NCI-H1694 treated with DMSO at 0.1 percent for 48 hours (cell line): ENCODE measurements at places on chromosomes 16 and 17.

- no peak for DNase-seq
Observed at GRCh38 chr17:16254773-16255400, 37.9 kb downstream of the PIGL start.

- DNase-seq, result no peak
Observed at GRCh38 chr17:39244016-39244599, 18.4 kb upstream of the STAC2 start.

- DNase-seq, result no peak
Observed at GRCh38 chr17:30808785-30809286, 15.7 kb downstream of the CRLF3 start.

- no peak for DNase-seq
Observed at GRCh38 chr17:60401819-60402218, 9.9 kb upstream of the USP32 start.

DNA sequence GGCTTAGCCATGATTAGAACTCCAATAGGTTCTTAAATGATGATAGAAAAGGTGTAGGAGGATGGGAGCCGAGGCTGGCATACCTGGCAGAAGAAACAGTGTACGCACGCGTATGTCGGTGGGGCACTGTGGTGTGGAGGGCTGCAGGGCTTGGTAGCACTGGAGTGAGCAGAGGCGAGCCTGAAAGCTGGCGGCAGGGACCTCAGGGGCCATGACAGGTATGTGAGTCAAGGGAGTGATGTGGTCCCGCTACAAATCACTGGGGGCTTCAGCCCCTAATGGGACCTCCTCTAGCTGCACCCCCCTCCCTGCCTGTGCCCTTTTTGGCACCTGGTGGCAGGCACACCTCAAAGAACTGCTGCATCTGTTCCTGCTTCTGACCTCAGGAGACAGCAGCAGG is 67.3 kb downstream of the RAI1 start:
- DNase-seq, result no peak

DNA sequence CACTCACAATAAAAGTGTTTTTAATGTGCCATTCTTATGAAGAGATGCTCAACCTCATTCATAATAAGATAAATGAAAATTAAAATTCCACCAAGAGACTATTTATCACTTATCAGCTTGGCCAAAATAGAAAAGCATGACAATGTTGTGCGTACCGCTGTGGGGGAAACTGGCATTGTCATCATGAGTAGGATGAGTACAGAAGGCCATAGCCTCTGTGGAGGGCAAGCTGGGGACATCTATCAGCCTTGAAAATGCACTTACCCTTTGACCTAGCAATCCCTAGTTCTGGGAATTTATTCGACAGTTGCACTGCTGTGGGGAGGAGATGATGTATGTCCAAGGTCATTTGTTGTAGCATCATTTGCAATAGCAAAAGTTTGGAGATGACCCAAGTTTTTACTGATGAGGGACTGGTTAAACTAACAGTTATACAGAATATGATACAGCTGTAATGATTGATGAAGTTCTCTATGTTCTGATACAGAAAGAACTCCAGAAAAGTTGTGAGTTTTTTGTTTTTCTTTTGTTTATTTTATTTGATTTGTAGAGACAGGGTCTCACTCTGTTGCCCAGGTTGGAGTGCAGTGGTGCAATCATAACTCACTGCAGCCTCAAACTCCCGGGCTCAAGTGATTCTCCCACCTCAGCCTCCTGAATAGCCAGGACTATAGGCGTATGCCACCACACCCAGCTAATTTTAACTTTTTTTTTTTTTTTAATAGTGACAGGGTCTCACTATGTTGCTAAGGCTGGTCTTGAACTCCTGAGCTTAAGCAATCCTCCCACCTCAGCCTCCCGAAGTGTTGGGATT is 13.7 kb upstream of the PRKCB start:
- DNase-seq, result no peak

GRCh38 chr17:16002708-16003260 is 3.2 kb downstream of the TTC19 start:
- DNase-seq, result no peak

GRCh38 chr17:12422651-12423050 is 243.0 kb upstream of the MYOCD start:
- peak; percentile 1 for DNase-seq

DNA sequence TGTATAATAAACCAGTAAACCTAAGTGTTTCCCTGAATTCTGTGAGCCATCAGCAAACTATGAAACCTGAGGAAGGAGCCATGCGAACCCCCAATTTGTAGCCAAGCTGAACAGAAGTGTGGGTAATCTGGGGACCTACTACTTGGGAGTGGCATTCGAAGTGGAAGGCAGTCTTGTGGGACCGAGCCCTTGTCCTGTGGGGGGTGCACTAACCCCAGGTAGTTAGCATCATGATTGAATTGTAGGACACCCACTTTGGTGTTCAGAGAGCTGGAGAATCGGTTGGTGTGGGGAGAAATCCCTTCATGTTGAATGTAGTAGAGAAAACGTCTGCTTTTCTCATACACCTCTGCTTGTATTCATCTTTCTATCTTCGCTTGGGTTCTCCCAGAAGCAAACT is 79.7 kb upstream of the CPHXL start:
- no peak for DNase-seq

DNA sequence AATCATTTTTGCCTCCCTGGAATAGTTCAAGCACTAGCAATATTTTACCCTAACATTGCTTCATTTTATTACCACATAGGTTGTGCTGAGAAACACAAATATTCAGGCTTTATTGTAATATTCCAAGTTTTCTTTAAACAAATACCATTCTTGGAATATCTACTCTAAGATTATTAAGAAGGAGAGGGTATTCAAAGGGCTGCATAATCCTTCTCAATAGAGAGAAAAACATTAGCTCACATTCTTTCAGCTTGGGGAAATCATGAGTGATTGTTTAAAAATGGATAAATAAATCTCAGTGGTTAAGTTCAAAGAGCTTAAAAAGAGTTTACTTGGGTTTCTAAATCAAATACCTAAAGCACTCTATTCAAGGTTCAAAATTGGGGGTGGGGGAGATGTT is 111.9 kb upstream of the CORO6 start:
- DNase-seq, result no peak

DNA sequence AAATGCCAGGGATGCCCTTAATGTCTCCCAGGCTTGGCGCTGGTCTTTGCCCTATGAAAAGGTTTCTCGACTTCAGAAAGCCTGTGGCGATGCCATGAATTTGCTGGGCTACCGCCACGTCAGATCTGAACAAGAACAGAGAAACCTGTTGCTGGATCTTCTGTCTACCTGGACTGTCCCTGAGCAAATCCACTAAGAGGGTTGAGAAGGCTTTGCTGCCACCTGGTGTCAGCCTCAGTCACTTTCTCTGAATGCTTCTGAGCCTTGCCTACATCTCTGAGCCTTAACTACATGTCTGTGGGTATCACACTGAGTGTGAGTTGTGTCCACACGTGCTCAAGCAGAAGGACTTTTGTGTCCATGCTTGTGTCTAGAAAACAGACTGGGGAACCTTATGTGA is 11.4 kb downstream of the CHST4 start:
- peak; percentile 34 for DNase-seq

GRCh38 chr17:5911919-5912318 is 158.3 kb upstream of the WSCD1 start:
- no peak for DNase-seq

- peak; percentile 75 for DNase-seq
Observed at GRCh38 chr17:13024526-13025257, 6.9 kb upstream of the ELAC2 start.

DNA sequence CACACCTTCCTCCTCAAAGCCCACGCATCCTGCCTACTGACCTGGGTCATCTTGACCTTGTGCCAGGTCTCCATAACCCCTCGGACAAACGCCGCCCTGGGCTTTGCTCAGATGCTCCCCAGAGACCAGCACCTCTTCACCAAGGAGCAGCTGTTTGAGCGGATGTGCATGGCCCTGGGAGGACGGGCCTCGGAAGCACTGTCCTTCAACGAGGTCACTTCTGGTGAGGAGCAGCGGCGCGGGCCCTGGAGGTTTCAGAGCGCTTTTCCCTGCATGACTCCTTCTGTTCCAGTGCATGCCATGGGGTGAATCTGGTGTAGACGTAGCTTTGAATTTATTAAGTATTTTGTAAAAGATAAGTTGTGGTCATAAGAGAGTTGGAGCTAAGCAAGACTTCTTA is 7.6 kb upstream of the RPL13 start:
- DNase-seq, result no peak

DNA sequence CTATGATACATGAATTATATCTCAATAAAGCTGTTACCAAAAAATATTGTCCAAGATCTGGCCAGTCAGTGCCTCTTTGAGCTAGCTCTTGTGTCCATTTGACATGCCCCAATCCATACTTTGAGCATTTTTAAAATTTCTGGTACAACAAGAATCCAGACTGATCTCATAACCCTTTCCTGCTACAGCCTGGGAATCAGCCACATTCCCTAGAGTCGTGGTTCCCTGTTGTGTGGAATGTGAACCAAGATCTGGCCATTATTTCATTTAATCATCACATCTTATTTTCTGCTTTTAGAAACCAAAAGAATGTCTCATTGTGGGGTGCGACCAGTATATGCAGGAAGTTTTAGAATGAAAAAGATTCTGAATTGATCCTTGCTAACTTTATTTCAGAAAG is 34.3 kb upstream of the RPRML start:
- DNase-seq, result no peak

- no peak for DNase-seq
Observed at GRCh38 chr17:8419305-8419704, 16.4 kb upstream of the NDEL1 start.

DNA sequence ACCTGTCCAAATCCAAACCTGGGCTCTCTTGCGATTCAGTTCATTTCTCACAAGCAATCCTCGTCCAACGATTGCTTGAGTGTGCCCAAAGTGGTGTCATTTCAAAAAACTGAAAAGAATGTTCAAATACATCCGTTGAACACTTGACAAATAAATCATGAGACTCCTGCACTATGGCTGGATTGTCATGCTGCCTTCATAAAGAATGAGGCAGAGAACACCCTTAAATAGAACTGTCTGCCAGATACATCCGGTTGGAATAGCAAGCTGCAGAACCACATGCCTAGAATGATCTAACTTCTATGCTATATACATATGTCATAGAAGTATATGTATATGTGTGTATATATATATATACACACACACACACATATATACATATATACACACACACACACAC is 55.4 kb upstream of the HAPSTR1 start:
- DNase-seq, result no peak

GRCh38 chr17:2700030-2700490 is 11.5 kb downstream of the CLUH start:
- DNase-seq, result no peak

DNA sequence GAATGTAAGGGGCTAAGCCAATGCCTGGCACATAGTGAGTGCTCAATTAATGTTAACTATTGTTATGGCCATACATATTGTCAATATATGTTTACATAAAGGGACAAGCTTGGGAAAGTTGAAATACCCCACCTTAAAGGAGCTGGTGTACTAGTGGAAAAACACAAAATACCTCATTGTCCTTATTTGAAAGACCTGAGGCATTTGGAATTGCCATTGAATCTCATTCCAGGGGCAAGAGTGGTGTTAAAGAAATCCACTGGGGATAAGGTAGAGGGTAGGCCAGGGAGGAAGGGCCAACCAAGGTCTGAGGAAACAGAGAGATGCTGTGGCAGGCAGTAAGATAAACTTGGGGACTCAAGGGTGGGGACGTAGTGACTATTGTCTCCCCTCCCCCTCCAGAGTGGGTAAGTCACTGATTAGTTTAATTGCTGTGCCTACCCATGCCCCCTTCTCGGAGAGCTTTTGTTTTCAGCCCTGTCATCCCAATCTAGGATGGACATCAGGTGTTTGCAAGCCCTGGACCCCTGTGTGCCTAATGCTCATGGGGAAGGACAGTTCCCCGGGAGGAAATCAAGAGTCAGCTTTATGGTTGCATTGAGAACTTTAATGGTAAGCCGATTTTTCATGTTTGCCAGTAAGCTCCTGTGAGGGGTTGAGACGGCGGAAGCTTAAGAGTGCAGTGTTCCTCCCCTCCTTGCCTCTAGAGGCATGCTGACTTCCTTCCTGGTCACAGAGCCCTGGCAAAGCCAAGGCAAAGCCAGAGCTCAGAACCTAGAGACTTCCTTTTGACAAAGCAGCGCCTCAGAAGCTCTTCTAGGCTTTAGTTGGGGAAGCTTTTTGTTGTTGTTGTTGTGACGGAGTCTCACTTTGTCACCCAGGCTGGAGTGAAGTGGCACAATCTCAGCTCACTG is 2.5 kb upstream of the HEATR9 start:
- no peak for DNase-seq

- DNase-seq, result peak; percentile 33
Observed at GRCh38 chr16:4517812-4518680, 20.5 kb downstream of the CDIP1 start.

DNA sequence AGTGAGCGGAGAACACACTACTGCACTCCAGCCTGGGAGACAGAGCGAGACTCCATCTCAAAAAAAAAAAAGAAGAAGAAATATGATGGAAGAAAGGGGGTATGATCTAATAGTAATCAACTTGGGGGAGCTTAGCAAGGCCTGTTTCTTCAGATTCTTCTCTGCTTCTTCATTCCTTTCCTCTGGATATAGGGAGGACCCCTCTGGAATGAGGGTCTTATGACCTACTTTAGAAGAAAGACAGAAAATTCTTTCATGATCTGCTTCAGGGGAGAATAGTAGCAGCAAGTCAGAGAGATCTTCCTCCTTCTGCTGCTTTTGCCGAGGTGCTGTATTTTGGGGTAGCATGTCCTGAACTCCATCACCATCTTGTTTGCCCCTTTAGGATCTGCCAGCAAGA is 44.9 kb upstream of the ETV4 start:
- DNase-seq, result no peak

GRCh38 chr16:52469775-52470174 is 77.2 kb downstream of the TOX3 start:
- DNase-seq, result no peak

DNA sequence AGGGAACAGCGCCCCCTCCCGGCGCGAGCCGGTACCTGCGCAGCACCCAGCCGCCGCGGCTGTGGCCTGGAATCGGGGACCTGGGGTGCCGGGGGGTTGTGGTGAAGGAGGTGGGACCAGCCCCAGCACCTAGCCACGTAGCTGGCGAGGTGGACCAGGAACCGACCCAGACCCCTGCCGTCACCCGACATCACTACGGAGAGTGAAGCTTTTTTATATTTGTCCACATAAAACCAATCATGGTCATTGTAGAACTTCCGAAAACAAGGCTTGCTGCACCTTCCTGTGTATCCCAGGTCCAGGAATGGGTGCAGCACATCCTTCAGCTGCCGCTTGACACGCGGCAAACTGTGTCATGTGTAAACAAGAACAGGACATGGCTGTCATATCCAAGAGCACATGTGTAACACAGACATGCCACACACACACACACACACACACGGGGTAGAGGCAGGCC is 1.3 kb downstream of the HBQ1 start:
- DNase-seq, result no peak

GRCh38 chr17:48299760-48300159 is 130.3 kb downstream of the SKAP1 start:
- no peak for DNase-seq
